ENCODE measurements at places on chromosomes 3 and 15.

DNA sequence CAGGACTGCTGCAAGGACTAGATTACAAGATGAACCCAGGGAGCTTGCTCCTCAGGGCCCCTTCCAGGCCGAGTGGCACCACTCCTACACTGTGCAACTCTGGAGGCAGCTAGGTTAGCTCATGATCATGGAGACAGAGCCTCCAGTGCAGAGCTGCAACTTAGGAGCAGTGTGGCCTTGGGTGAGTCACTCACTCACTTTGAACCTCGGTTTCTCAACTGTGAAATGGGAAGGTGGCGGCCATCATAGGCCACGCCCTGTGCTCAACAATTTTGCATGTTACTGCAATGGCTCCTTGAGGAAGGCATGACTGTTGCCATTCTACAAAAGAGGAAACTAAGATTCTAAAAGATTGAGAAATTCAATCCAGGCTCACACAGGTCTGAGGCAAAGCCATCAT, 11.2 kb upstream of the CXCR6 start:
- DNase-seq = no peak

- no peak for DNase-seq
Measured at GRCh38 chr3:192445770-192446644, 281.3 kb downstream of the FGF12 start.

DNA sequence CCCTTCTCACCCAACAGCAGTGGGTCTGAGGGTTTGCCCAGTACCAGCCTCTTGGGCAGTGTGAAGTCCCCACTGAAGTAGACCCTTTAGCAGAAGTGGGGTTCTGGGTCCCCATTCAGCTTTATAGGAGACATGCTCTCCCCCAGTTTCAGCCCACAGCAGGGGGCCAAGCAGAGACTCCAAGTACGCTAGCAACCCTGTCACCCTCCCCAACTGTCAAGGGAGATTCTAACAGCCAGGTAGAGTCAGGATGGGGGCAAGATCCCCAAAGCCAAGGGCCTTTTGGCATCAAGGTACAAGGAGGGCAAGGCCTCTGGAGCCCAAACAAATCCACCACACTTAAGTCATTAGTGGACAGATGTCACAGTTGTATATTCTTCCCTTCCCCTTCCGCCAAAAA, 1.8 kb downstream of the RBPMS2 start:
- no peak for DNase-seq

GRCh38 chr3:116515973-116516372, 70.7 kb upstream of the LSAMP start:
- DNase-seq = no peak

GRCh38 chr15:78457101-78457500, 19.1 kb downstream of the IREB2 start:
- no peak for DNase-seq

DNA sequence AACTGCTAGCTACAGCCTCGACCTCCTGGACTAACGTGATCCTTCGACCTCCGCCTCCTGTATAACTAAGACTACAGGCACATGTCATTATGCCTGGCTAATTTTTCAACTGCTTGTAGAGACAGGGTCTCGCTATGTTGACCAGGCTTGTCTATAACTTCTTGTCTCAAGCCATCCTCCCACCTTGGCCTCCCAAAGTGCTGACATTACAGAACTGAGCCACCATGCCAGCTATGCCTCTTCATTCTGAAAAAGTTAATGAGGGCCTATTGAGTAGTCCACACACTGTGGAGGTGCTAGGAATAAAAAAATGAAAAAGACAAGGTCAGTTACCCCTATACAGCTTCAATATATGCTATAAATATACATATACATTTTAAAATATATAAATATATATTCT, 18.3 kb upstream of the EPHA6 start:
- no peak for DNase-seq

DNA sequence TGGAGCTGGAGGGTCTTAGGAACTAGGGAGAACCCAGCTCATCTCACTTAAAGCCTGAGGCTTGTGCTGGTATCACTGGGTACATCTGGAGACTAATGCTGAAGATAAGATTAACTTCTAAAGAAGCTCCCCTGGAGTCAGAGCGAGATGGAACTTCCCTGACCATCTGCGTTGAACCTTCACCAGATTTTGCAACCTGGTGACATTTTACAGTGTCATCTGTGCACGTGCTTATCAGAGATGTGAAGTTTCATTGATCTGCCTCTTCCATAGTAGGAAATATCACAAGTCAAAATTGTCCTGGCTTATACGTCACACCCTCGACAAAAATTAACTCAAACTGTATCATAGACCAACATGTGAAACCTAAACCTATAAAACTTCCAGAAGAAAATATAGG, 395.5 kb downstream of the SHQ1 start:
- DNase-seq = no peak

DNA sequence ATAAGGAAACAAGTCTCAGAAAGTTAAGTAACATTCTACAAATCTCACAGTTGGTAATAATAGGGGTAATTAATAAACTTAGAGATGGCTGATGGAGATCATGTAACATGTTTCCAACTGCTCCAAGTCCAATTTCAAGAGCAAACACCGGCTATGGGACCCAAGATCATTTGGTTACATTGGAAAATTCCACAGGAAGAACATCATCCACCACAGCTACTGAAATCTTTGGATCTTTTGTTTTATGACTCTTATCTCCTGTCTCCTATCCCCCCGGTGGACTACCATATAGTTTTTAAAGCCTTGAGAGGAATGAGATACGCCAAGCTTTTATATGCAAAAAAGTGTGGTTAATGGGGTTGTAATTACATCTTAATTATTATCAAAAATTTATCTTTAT, 216.1 kb downstream of the WNT5A start:
- no peak for DNase-seq

DNA sequence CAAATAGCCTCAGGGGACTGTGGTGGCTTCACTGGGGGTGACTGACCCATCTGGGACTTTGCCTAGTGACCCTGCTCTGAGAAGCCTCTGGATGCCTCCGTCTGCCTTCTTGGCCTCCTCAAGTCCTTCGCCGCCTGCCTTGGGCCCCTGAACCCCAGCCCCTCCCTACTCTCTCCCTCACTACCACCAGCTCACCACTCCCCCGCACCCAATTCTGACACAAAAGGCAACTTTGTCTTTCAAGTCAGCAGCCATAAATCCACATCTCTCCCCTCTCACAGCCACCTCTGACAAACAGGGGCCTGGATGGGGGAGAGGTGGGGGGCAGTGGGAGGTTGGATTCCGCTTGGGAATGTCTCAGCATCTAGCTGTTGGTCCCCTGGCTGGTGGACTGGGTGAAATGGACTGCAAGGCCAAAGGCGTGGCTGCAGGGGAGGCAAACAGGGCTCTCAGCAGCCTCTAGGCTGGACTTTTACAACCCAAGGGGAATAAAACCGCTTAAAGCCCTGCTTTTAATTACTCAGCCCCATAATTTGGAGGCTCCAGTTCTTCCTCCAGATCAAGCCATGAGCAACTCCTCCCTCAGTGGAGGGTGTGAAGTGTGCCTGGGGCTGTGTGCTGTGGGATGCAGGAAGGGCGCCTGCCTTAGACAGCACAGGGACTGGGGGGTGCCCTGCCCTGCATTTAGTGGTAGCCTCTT, 33.4 kb downstream of the IGDCC3 start:
- no peak for DNase-seq

DNA sequence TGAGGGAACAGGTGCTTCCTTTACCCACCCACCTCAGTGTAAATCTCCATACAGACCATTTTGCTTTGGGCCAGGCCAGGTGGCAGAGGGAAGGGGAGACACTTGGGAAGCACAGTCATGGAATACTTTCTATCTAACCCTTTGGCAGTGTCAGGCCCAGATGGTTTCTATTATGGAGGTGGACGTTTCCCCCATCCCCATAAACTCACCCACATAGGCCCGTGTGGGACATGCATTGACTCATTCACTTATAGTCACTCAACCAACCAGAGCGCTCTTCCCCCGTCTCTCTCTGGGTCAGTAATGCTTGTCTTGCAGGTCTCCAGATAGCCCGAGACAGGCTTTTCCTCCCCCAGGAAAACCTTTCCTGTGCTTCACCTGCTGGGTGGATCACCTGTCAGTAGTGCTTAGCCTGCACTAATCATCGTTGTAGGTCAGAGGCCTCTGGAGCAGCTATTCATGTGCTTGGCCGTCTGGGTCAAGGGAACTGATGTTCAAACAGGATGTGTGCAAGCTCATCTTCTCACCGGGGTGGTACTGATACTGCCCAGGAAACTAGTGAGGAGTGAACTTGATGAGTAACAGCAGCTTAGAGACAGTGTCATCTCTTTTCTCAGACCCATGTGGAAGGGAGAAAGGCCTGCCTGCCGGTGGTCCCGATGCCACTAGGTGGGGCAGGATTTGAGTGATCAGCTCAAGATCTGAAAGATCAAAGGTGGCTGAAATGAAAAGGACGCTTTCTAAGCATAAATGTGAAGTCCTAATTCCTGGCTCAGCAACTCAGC, 67.1 kb downstream of the CEMIP start:
- DNase-seq = no peak

DNA sequence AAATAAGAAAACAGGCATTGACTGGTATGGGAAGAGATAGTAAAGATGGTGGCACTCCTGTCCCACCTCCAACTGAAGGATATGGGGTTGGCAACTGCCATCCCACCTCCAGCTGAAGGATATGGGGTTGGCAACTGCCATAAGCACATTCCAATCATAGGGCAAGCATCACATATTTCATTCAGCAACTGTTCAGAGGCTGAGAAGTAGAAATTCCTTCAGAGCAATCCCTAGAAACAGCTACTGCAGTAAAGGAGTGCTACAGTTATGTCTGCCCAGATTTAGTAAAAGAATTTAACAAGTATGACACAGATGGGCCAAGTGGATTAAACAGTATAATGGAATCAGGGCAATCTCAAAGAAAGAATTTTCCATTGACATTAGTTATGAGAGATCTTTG, 156.8 kb downstream of the IMPG2 start:
- DNase-seq = no peak

DNA sequence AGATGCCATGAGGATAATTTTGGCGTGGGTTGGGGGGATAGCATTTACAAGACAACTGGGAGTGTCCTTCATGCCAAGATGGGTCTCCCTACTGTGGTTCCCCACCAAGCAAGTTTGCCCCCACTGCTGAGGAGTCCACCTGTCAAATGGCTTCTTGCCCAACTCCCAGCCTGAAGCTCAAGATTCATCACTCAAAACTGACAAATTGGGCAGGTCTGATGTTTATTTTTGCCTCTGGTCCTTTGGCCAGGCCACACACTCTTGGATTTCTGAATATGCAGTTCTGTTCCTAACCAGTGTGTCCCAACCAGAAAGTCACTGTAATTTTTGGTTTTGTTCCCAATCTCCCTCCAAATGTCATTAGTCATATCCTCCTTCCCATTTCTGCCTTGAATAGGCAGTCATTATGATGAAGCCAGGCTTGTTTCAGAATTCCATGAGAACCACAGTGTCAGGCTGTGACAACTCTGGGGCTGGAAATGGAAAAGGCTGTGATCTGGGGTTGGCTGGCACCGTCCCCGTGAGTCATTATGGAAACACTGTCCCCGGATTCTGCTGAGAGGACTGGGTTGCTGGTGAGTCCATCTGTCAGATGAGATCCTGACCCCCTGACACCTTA, 29.3 kb upstream of the MEF2A start:
- no peak for DNase-seq

DNA sequence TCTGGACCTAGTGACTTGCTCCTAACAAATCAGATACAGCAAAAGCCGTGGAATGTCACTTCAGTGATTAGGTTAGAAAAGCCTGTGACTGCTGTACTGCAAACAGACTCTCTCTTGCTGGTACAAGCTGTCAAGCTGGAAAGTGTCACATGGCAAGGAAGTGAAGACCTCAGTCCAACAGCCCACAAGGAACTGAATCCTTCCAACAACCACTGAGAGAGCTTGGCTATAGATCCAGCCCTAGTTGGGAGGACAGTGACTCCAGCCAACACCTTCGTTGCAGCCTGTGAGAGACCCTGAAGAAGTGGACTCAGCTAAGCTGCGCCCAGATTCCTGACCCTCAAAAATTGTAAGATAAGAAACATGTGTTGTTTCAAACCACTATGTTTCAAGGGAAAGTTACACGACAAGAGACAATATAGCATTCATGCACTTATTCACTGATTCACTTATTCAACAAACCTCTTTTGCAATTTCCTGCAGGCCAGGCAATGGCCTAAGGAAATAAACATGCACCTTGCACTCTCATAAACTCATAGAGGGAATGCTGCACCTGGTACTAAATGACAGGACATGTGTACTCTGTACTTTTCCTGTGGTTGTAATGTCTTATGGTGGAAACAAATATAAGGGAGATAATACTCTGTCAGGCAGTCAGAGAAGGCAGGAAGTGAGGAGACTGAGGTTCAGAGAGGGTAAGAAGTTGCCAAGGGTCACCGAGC, 142.9 kb downstream of the CADPS start:
- no peak for DNase-seq

DNA sequence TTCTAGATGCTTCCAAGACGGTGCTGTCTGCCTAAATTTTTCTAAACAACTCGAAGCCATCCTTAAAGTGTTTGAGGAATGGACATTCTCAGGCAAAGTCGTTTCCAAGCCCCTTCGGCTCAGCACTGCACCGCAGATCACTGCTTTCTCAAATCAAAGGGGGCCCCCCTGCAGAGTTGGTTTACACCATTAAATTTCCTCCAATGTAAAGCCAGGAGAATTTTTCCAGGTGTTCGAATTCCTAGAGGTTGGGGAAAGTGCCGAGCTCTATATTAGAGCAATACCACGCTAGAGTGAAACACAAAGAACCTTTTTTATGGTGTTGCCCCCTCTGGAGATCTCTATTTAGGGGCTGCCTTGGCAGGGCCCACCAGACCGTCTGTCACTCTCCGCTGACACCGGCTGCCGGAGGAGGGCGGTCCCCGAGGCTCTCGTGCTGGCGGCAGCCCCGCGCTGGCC, 277.9 kb upstream of the NR2F2 start:
- no peak for DNase-seq

GRCh38 chr15:64930019-64930652, 18.4 kb downstream of the ANKDD1A start:
- DNase-seq = no peak

DNA sequence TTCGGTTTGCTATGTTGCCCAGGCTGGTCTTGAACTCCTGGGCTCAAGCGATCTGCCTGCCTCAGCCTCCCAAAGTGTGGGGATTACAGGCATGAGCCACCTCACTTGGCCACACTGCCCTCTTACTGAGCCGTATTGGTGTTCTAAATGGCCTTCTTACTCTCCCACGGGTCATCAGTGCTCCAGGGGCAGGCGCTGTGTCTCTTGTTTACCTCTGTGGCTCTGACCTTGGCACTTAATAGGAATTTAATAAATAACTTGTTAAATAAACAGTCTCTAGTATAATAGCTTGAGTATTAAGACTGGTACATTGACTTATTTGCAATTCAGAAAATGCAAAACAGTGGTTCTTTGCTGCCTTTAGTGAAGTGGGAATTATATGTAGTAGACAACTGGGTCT, 13.7 kb downstream of the FLNB start:
- no peak for DNase-seq

DNA sequence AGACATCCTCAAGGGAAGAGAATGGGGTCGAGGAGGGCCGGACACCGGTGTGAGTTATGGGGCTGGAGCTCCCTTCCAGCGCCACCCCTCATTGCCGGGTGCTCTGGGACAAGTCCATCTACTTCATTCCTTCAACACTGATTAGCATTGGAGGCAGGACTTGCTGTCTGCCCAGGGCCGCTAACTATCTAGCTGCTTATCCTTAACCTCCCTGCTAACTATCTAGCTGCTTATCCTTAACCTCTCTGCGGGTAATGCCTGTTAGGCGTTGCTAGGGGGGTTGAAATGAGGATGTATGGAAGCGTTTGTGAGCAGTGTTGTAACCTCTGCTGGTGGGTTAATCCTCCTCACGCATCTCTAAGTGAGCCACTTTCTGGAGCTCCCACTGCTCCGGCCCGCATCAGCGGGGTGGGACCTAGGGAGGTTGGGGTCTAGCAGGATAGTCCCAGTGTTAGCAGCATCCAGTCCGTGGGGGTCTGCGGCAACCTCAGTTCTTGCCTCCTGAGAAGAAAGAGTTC, 10.9 kb upstream of the CHAC1 start:
- DNase-seq = no peak

Measured in pancreas (tissue), 10 donors.